Activated CD4-positive, CD25-positive, alpha-beta regulatory T cell (primary cell): ENCODE measurements at places on chromosomes 7 and 10.
A peak's percentile ranks its signal among the peaks of the same experiment; 100 is the strongest.

- no peak for DNase-seq
Observed at GRCh38 chr10:113752553-113752952, 1.1 kb downstream of the PLEKHS1 start.

DNA sequence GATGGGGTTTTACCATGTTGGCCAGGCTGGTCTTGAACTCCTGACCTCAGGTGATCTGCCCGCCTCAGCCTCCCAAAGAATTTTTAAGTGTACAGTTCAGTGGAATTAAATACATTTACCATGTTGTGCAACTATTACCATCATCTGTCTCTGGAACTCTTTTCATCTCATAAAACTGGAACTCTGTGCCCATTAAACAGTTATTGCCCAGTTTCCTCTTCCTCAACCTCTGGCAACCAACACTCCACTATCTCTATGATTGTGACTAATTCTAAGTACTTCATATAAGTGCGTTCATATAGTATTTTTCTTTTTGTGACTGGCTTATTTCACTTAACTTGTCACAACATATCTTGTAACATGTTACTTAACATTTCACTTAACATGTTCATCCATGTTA lies 41.3 kb upstream of the ATXN7L1 start:
- DNase-seq, result no peak

- DNase-seq, result no peak
Observed at GRCh38 chr7:17849504-17849903, 90.8 kb downstream of the SNX13 start.

DNA sequence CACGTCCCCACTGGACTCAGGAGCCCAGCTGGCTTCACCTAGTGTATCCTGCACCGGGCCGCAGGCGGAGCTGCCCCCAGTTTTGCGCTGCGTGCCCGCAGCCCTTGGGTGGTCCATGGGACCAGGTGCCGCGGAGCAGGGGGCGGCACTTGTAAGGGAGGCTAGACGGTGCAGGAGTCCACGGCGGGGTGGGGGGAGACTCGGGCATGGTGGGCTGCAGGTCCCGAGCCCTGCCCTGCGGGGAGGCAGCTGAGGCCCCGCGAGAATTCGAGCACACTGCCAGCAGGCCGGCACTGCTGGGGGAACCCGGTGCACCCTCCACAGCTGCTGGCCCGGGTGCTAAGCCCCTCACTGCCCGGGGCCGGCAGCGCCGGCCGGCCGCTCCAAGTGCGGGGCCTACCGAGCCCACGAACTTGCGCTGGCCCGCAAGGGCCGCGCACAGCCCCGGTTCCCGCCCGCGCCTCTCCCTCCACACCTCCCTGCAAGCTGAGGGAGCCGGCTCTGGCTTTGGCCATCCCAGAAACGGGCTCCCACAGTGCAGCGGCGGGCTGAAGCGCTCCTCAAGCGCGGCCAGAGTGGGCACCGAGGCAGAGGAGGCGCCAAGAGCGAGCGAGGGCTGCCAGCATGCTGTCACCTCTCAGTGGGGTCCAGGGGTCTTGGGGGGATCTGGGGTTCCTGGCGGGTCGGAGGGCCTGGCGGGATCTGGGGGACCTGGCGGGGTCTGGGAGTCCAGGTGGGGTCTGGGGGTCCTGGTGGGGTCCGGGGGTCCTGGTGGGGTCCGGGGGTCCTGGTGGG lies 81.4 kb downstream of the VIPR2 start:
- DNase-seq, result no peak

DNA sequence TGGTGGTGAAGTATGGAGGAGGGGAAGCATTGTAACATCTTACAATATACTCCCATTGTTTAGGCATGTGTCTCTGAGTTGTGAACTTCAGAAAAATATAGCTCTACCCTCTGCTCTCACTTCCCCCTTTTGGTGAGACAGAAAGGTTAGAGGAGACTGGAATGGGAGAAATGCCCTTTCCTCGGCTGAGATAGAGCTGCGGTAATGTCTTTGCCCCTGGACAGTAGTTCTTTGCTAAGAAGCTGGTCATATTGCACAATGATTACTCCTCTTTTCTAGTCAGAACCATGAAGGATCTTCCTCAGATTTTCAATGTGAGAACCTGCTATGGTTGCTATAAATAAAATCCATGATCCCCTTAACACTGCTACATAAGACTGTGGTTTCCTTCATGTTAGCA lies 171.0 kb downstream of the SEM1 start:
- DNase-seq, result no peak

DNA sequence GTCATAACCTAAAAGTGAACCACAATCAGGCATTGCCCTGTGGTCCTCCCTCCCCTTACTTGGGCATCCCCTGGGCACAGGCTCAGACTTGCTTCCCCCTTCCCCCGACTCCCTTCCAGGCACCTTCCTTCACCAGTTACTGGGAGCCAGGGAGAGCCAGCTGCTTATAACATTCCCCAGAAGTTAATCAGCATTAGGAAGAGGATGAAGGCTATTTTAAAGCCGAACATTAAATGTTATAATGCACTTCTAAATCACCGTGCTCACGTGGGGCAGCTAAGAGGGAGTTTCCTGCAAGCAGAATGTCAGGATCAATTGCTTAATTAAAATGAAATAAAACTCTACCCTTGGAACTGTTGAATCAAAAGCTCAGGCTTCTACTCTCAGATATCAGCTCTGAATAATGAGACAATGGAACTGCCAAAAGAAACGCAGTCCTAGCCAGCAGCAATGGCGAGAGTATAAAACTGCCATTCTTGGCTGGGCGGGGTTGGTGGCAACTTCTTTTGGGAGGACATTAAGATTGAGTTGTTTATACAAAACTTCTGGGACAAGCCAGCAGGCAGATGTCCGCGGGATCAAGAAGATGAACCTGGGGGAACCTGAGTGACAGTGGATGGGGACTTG lies 169.5 kb downstream of the FANK1 start:
- DNase-seq, result no peak

DNA sequence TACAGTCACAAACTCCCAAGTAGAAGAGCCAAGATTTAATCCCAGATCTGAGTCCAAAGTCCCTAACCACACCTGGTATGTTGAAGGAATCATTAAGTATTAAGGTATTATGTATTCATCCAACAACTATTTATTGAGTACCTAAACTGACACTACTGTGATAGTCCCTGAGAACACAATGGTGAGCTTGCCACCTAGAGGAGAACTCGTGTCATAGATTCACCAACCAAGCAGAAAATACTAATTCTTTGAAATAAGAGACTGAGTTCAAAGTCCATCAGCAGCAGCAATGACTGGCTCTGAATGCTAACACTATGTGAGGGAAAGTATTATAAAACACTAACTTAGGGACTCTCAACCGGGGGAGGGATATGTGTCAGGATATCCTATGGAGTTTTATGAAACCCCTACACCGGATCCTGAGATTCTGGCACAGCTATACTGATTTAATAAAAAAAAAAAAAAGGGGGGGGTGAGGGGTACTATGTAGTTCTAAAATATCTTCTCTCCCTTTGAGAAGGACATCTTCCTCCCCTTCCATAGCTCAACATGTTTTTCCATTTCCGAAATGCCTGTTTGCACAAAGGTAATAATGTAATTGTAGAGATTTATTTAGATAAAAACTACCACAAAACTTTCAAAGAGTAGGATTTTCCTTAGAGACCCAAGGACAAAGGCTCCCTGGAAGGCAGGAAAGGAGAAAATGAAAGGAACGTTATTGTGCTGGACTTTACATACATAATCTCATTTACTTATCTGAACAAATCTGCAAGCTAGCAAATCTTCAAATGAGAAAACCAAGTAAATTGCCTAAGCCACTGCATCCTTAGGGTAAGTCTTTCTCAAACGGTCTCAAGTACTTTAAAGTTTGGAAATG lies 1.6 kb downstream of the NCOA4 start:
- no peak for DNase-seq

- DNase-seq, result no peak
Observed at GRCh38 chr10:64486149-64486548, 964.9 kb downstream of the REEP3 start.

GRCh38 chr7:90551036-90551435 lies 45.1 kb upstream of the CDK14 start:
- no peak for DNase-seq

GRCh38 chr7:37352974-37353948 lies 95.4 kb downstream of the ELMO1 start:
- peak; percentile 25 for DNase-seq

DNA sequence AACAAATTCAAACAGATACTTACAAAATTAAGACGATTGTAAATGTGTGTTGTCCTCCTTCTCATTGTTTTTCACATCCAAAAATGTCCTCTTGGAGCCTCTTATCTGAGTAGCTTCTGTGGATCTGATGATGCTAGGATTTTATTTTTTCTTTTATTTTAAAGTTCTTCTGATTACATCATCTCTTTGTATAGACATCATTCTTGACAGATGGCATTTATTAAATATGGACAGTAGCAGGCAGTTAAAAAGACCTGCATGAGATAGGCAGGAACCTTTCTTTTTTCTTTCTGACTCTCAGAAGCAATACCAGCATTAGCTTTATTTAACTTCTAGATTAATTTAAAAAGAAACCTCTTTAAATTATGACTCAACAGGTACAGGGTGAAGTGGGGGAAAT lies at the start of gene RPA3:
RPA3 (minus strand) TSS at position 116 of the 400 bp plus-strand sequence. CDS start 78,189 bp downstream, outside the sequence.
- no peak for DNase-seq

GRCh38 chr7:151520419-151521261 lies 945 bp upstream of the RHEB start:
- peak; percentile 28 for DNase-seq

- DNase-seq, result no peak
Observed at GRCh38 chr10:64086083-64086767, 565.0 kb downstream of the REEP3 start.

DNA sequence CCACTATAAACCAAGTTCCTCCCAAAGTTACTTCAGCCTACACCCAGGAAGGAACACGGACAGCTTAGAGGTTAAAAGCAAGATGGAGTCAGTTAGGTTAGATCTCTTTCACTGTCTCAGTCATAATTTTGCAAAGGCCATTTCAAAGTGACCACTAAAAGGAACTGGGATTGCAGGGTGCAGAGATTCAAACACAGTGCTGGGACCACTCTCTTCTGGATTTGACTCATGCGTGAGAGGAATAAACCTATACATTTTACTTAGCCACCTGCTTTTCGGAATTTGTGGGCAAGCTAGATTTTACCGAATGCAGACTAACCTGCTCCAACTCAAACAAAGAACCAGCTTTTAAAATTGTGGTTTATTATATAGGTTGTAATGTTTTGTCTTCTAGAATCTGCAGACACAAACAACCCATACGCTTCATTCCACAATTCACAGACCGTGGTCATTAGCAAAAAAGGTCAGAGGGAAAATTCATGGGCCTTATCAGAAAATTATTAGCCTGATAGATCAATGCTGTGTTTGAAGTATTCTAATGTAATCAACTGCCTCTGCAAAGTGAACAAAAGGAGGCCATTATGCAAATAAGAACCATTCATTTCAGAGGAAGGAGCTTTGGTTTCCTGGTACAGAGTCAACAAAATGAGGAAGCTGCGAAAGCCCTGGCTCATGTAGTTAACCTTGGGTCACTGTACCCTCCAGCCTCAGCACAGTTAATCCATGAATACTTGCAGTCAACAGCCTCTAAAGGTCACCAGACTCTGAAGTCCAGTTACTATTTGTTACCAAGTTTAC lies 342.7 kb upstream of the KLF6 start:
- no peak for DNase-seq

- DNase-seq, result no peak
Observed at GRCh38 chr10:119323085-119324016, 116.0 kb downstream of the GRK5 start.

GRCh38 chr10:18368273-18368672 lies 228.0 kb downstream of the CACNB2 start:
- DNase-seq, result no peak

DNA sequence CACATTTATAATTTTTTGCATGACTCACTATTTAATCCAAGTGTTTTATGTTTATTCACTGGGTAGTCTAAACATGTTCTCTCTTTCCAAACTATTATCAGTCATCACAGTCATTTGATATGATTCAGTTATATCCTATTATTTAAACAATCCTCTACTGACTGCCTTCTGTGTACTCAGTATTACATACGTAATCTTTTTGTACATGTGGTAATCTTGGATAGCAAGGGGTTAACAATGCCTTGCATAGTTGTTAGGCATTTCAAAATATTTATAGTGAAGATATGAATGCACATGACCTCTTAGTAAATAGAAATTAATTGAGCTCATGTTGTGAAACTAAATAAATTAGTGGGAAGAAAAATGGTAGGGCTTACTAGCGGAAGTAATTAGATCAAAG lies 379.4 kb upstream of the KIAA1217 start:
- DNase-seq, result no peak

DNA sequence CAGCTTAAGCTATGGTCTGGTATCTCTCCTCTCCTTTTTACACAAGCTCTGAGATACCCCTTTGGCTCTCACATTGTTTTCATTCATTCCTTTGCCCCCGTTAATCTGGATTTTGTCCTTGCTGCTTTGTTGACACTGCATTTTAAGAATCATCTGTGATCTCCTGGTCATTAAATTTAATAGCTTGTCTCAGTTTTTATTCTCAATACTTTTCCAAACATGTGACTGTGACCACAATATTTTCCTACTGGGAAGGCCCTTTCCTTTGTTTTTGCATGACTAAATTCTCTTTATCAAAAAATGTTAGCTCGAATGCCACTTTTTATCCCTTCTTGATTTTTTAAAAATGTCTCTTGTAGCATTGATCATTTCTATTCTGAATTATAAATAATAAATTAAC lies 171.2 kb downstream of the SUGCT start:
- no peak for DNase-seq

DNA sequence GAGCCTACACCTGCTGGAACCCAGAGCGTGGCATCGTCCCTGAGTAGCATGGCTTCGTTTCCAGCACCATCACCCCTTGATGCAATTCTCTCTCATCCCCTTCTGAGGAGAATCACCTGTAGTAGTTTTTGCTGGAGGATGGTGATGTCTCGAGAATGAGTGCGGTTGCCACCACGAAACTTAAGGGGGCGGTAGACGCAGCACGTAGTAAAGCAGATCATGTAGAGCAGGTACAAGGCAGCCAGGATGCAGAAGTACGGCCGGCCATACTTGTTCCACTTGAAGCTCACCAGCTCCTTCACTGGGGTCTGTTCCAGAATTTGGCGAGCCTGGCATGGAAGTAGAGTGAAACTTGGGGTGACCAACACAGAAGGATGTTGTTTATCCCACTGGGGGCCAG lies 8.1 kb downstream of the TRPV5 start:
- no peak for DNase-seq

DNA sequence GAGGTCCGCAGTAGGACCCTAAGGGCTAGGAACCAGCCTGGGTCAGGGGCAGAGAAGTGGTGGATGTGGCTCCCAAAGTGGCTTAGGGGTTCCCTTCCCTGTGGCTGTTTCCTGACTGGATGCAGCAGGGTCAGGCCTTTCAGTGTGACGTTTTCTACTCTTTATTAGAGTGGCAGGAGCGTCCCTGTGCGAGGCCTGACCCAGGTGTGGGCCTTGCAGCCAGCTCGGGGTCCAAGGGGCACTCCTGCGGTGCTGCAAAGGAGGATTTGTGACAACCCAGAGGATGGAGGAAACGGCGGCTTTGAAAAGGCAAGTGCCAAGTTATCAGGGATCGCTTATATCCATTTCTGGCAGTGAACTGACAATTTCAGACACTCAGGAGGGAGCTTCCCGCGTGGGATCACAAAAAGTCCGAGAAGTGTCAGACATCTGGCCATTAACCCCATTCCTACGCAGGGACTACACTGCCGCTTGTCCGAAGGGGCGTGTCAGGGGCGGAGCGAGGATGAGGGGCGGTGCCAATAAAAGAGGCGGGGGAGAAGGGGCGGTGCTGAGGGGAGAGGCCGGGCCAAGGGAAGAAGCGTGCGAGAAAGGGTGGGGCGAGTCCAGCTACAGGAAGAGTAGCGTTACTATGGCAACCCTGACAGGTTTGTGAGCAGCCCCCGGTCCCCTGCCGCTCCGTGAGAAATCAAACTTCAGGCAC lies 98.8 kb upstream of the ZNF722 start:
- DNase-seq, result peak; percentile 67

GRCh38 chr10:104809288-104810090 lies 168.4 kb downstream of the SORCS3 start:
- no peak for DNase-seq
